ENCODE measurements at places on chromosomes 7 and 10.

- no peak for DNase-seq
These were observed 32.1 kb downstream of the PLCE1 start for GRCh38 chr10:94025806-94026205.

- no peak for DNase-seq
These were observed 135.0 kb upstream of the INHBA start for GRCh38 chr7:41837916-41838315.

GRCh38 chr7:66539902-66540375 lies 88.7 kb upstream of the KCTD7 start:
- DNase-seq = peak; percentile 74

- no peak for DNase-seq
These were observed 48.3 kb downstream of the A1CF start for GRCh38 chr10:50837095-50837494.

DNA sequence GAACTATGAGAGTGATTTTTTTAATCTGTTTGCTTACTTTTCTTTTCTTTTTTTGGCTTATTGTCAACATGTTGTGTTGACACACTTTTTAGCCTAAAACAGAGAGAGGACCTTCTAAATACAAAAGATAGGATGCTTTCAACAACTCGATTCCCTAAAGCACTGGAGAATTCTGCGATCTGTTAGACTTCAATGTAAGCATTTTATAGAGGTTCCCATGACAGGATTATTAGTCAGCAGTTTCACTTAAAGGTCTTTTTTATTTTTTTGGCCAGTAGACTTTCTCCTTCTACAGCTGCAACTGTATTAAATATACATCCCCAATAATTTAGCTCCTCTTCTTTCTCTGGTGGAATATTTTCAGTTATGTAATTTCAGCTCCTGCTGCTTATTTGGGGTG lies 12.7 kb upstream of the NRP1 start:
- no peak for DNase-seq

DNA sequence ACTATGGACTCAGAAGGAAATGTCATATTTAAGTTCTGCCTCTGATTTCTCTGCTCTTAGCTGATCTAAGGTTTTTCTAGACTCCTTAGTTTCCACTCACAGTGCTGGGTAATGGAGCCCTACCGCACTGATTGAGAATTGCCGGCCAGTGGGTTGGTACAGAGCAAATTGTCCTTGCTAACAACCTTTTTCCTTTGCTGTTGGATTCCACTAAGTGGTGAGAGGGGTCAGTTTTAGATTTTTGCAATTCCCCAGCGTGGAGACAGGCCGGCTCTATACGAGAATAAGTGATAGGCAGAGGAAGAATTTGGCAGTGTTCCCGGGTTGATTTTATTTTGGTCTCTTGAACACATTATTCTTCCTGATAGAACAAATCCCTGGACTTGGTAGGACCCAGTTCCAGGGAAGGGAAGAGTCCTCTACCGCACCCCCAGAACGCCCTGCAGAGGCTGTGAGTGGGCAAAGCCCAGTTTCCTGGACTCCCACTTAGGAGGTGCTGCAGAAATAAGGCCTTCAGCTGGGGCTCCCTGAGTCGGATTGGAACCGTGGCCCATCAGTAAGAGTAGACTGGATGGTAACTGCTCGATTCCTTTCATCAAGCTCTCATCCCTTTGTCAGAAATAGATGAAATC lies 3.0 kb upstream of the NRP1 start:
- DNase-seq = no peak
